ENCODE measurements at places on chromosomes 4 and X.

- DNase-seq, result no peak
These were observed 122.8 kb downstream of the DIPK2B start for GRCh38 chrX:45077748-45078424.

- no peak for DNase-seq
These were observed 550.0 kb upstream of the DIPK2B start for GRCh38 chrX:45750639-45751038.

- DNase-seq, result no peak
These were observed 605 bp upstream of the FAT1 start for GRCh38 chr4:186724058-186724863.

DNA sequence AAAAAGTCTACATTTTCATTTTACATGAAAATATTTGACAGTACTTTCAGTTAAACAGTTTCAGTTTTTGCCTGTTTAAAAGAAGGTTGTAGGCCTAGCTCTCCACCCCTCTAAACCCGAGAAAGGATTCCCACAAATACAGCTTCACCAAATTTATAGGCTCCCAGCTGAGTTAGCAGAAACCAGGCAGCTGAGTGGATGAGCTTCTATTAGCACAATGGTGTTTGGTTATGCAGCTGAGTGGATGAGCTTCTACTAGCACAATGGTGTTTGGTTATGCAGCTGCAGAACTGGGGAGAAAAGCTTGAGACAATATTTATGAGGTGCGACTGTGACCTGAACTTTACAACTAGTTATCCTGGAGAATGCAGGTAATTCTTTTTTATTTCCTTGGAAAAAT lies 36.6 kb upstream of the PAQR3 start:
- DNase-seq, result no peak

DNA sequence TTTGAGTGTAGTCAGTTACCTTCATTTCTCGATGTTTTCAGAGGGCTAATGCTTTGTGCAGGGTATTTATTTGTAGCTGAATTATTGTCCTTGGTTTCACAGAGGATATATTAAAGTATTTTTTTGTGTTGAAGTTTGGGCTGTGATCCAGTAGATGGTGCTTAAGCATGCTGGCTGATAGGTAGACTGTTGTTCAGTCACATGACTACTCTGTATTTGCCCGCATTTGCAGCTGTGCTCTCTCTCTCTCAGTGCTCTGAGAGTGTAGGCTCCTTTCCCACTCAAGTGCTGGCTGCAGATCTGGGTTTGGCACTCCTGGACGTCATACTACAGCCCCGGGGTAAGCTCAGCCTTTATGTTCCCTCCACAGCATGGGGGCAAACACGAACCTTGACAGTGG lies 21.7 kb downstream of the RAB40AL start:
- no peak for DNase-seq

- no peak for DNase-seq
These were observed 4.0 kb downstream of the PRPS1 start for GRCh38 chrX:107632346-107632745.

GRCh38 chrX:43703211-43703791 lies 47.2 kb downstream of the MAOA start:
- DNase-seq, result no peak

GRCh38 chr4:159366966-159367780 lies 264.3 kb downstream of the RAPGEF2 start:
- no peak for DNase-seq

DNA sequence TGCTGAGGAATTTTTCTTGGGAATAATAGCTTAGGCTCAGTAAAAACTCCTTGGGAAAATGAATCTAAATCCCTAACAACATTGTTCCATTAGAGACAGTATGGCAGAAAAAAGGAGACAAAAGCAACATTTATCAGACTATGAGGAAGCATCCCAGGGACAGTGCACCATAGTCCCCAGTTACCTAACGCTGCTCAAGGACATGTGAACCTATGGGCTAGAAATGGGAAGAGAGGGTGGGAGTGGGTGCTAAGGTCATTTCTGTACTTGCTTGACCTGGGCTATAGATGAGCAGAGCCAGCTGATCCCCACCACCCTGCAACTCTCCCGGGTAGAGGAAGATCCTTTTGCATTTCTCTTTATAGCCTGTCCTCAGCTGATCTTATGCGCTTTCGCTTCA lies 98.2 kb upstream of the CBR4 start:
- no peak for DNase-seq

DNA sequence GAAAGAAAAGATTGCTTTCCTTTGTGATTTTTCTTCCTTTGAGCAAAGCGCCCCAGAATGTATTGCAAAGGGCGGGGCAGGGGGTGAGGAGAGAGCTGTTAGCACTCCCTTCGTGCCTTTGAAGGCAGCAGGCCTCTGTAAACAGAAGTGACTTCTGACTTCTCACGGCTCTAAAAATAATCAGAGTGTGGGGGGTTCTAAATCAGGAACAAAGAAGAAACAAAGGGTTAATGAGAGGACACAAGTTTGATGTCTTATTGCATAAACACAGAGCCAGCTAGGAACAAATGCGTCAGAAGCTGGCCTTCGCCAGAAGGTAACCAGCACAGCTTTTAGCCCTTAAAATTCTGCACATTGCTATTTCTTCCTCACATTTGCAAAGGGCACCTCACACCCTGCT lies 626.2 kb downstream of the MID1IP1 start:
- no peak for DNase-seq

DNA sequence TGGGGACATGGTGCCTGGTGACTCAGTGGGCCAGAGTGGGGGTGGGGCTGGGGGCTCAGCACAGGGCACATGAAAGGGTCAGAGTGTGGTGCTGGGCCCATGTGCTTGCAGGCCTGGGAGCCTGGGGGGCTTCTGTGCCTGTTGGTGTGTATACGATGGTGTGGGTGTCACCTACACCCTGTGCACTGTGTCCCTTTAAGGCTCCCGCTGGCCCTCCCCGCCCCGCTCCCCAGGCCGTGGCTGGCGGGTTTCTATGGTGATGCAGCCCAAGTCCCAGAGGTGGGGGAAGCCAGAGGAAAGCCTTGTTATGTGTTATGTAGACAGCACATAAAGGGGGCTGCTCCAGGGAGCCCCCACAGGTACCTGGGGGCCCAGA lies 5.5 kb downstream of the L1CAM start:
- DNase-seq, result no peak

GRCh38 chr4:20428436-20429160 lies 176.9 kb downstream of the SLIT2 start:
- no peak for DNase-seq

- no peak for DNase-seq
These were observed 304 bp upstream of the SPIN2A start for GRCh38 chrX:57137501-57137900.

DNA sequence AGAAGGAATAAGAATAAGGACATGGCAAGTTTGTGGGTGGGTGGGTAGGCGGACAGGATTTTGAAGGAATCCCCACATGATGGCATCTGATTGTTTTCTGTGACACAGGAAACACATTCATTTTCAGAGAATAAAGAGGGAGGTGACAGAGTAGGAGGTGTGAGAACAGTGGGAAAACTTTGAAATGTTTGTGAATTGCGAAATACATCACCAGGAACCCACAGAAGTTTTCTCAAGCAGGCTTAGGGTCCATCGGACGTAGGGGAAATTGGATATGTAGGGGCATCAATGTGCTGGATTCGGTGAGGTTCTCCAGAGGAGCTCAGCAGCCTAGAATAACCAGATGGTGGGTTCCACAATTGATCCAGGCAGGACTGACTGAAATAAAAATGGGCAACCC lies 171.6 kb downstream of the GLRA2 start:
- no peak for DNase-seq

GRCh38 chr4:78652282-78652876 lies 100.8 kb downstream of the ANXA3 start:
- no peak for DNase-seq

DNA sequence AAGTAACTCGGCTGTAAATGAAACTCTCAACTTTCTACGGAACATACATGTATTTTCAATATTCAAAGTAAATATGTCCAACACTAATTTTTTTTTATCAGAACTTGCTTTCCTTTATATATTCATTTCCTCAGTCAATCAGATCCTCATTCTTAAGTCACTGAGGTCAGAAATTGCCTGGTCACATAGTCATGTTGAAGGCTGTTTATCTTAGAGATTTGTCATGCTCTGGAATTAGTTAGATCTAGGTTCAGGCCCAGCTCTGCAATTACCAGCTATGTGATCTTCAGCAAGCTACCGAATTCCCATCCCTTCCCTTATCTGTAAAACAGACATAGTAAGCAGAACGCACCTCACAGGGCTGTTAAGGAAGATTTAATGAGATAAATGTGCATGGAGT lies 228.8 kb downstream of the SPCS3 start:
- no peak for DNase-seq

DNA sequence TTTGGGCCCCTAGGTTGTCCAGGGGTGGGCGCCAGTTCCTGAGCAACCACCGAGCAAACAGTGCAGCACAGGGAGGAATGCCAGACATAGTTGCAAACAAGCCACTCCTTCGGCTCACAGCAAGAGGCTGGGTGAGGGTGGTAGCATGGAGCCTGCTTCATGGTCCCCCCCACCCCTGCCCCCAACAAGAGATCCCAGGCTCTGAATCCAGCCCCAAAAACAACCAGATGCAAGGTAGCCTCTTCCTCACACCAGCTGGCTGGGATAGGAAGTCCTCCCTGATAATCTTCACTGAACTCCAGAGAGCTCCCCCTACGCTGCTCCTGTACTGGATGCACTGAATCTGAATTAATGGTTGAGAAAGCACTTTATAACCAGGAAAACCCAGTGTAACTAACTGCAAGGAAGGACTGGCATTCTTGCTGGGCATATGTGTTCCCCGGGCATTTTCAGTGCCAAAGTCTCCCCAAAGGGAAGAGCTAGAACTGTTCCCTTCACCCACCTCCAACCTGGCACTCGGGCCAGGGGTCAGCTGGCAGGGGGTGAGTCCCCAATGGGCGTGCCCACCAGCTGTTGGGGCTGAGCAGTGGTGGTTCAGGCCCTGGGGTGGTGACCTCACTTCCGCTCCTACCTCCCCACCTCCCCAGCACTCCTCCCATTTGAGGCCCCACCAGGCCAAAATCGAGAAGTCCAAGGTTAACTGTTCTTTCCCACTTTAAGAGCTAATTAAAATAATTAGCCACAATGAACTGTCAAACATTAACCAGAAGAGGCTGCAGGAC lies 1.5 kb downstream of the ELF4 start:
- no peak for DNase-seq

- no peak for DNase-seq
These were observed 382.0 kb downstream of the RAPGEF2 start for GRCh38 chr4:159484864-159485263.

DNA sequence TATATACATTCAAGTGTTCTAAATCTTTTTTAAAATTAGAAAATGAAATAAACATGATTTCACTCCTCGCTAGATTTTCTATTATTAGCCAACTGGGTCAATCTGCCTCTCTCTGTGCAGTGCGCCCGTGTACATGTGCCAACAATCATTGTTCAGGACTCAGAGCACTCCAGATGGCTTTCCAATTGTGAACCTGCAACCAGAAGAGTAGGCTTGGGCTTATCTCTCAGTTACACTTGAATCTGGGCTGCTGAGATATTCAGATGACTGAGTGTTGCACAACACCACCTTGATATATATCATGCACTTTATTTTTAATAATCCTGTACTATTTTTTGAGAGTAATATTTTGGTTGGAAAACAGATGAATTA lies 184.0 kb upstream of the FSTL5 start:
- no peak for DNase-seq

GRCh38 chr4:121654738-121655137 lies 42.0 kb downstream of the ANXA5 start:
- no peak for DNase-seq

DNA sequence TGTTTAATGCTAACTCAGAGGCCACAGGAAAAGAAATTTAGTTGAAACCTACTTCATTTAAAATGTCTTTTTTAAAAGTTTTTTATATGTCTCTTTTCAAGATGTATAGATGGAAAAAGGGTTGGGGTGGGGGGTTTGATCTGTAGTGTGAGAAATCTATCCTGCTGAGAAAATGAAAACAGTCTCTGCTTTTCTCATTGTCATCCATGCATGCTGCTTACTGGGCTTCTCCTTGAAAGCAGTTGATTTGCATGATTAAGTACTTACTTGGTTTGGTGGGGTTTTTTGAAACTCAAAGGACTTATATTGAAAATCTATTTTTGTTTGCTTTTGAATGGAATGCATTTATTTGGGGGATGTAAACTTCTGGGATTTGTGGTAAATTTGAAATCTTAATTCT lies 313.6 kb upstream of the DKK2 start:
- no peak for DNase-seq

DNA sequence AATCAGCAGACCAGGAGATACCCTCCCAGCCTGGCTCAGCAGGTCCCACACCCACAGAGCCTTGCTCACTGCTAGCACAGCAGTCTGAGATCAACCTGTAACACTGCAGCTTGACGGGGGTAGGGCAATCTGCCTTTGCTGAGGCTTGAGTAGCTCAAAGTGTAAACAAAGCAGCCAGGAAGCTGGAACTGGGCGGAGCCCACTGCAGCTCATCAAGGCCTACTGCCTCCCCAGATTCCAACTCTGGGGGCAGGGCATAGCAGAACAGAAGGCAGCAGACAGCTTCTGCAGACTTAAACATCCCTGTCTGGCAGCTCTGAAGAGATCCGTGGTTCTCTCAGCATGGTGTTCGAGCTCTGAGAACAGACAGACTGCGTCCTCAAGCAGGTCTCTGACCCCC lies 15.1 kb upstream of the GABRA2 start:
- DNase-seq, result no peak

GRCh38 chrX:132433551-132433950 lies 55.3 kb downstream of the MBNL3 start:
- no peak for DNase-seq

GRCh38 chr4:158722917-158723793 lies at the start of gene PPID:
Gene PPID (minus strand): TSS chr4:158723396. CDS start chr4:158723288, 108 bp downstream.
- DNase-seq, result peak; percentile 69

- no peak for DNase-seq
These were observed 166.5 kb downstream of the FBXW7 start for GRCh38 chr4:152369203-152369901.

GRCh38 chr4:120010646-120011045 lies 56.0 kb downstream of the MAD2L1 start:
- DNase-seq, result no peak

- DNase-seq, result peak; percentile 66
These were observed 2.3 kb upstream of the SASH3 start for GRCh38 chrX:129777218-129778030.

GRCh38 chr4:118348886-118349285 lies 3.9 kb downstream of the PRSS12 start:
- DNase-seq, result no peak

DNA sequence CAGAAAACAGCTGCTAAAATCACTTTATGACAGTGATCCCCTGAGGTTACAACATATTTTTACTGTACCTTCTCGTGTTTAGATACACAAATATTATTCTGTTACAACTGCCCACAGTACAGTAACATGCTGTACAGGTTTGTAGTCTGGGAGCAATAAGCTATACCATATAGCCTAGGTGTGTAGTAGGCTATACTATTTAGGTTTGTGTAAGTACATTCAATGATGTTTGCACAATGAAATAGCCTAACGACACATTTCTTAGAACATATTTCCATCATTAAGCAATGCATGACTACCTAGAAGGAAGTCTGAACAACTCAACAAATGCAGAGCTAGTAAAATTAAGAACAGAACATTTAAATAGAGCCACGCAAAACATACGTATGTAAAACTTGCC lies 112.7 kb downstream of the ZAR1 start:
- DNase-seq, result no peak
